NCI-H1694 treated with DMSO at 0.1 percent for 48 hours (cell line): ENCODE measurements at places on chromosomes 1 and 21.

GRCh38 chr1:161046605-161047228 lies 940 bp upstream of the USF1 start:
- peak; percentile 38 for DNase-seq

DNA sequence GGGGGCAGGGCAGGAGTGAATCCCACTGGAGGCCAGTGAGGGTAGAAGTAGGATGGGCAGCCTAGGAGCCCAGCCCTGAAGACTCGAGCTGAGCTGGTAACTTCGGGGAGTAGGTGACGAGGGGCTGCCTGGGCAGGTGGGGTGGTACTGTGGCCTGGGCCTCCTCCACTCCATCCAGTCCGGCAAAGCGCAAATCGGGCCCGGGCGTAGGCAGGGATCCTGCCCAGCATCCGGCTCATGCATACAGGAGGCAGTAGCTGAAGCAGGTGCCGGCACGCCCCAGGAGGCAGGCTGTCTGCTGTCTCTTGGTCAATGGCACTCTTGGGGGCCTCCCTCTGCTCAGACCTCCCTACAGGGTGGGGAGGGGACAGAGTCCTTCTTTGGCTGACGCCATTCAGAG lies 1.3 kb upstream of the TNFRSF25 start:
- DNase-seq = no peak

DNA sequence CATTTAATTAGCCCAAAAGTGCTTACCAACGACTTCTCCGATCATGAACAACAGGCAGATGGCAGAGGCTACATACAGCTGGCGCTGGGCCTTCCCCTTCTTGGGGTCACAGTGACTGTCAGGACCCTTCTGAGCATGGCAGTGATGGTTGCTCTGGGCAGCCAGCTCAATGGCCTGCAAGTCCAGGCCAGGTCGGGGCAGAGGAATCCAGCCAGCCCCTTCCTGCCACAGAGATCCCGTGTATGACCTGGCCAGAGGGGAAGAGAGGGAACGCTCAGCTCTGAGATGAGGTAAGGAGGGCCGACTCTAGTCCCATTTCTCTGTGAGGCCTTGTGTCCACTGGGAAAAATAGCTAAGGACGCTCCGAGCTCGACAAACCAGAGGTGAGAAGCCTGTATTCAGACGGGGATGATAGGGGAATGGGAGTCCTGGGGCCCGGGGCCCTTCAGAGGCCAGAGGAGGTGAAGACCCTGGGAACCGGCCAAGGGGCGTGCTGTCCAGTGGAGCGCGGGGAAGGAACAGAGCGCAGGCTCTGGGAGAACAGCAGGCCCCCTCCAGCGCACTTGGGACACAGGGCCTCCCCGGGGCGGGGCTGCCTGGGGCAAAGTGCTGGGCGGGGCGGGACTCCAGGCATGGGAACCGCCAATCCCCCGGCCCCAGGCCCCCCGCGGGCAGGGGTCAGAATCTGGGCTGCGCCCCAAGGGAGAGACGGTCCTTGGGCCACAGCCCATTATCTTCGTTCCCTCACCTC lies 772 bp downstream of the SLC30A2 start:
- DNase-seq = peak; percentile 10

DNA sequence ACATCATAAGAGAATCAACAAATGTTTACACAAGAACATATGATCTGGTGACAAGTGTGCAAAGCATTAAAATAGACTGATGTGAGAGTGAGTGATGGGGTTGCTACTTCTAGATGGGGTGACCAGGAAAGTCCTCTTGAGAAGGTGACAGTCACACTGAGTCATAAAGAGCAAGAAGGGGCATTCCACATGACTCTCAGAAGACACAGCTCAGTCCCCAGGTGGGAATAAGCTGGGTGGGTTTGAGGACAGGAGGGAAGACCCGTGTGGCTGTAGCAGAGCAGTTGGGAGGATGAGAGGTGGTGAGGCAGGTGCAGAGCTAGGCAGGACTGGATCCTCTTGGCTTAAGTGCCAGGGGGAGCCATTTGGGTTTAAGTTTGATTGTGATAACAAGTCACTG lies 53.1 kb downstream of the TNR start:
- no peak for DNase-seq

DNA sequence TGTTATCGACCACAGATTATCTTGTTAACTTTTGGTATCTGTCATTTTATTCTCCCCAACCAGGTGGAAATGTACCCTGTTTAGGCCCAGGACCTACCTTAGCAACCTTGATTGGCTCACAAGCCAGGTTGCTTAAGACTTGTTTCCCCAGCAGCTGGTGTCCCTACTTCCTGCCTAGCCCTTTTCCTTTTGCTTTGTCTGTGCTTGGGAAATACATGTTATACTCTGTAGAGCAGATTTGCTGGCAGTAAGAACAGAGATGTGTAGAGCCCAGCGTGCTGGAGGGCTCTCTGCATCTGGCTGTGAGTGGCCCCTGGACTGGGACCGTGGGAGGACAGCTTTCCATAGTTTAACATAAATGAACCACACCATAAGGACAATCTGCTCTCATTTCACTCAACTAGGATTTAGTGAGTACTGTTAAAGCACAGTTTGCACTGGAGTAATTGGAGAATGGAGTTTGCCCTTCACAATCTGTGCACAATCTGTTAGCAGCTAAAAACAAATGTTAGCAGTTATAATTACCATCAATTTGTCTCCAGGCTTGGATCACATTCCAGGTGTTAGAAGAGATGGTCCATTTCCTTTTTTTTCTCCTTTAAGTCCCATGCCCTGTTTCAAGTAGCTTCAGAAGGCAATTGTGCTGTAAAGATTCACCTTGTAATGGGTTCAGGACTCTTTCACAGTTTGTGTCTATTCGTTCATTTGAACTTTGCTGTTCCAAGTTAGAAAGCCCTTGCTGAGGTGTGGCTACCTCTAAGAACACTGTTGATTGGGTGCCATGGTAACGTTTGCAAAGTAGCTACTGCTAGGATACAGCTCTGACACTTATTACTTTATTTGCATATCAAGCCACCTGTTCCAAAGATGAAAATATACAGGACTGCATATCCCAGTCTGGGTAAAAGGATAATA lies at the start of gene APOBEC4:
Gene APOBEC4 (minus strand): TSS at position 770 of the 915 bp plus-strand sequence. CDS start 4,535 bp downstream, outside the sequence.
- peak; percentile 98 for DNase-seq

DNA sequence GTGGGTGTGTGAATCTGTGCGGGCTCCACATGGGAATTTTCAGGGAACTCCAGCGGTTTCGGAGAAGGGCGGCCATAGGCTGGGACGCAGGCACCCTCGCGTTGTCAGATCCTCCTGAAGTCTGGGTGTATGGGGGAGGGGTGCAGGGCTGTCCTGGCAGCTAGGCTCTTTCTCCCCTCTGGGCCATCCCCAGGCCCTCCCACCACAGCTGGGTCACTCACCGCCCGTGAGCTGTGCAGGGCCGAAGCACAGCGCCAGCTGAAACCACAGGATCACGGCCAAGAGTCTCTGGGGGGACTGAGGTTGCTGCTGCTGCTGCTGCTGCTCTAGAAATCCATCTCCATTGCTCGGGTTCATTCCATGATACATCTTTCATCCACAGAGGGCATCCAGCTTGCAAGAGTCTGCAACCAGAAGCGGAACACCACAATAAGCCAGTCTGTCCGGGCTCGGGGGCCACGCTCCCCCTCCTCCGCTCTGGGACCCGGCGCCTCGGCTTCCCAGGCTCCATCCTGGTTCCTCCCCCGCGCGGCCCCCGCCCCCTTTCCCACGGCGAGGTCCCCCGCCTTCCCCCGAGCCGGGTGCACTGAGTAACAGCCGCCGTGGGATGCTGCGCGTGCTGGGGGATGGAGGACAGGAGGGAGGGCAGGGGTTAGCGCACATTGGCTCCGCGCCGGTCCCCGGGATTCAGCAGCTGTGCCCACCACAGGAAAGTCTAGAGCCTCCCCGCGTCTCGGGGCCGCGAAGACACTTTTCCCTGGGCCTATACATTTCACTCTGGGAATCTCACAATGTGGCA lies 720 bp downstream of the SUSD4 start:
- peak; percentile 48 for DNase-seq

DNA sequence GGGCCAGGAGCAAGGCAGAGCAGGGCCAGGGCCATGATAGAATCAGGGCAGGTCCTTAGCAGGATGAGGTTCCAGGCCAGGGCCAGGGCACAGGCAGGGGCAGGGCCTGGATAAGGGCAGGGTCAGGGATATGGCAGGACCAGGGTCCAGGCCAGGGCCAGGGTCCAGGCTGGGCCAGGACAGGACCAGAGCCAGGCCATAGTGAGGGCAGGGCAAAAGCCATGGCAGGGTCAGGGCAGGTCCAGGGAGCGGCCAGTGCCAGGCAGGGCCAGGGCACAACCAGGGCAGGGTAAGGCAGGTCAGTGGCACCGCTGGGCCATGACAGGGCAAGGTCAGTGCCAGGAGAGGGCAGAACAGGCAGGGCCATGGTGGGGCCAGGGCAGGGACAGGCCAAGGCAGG lies 152.2 kb downstream of the LIPI start:
- no peak for DNase-seq

DNA sequence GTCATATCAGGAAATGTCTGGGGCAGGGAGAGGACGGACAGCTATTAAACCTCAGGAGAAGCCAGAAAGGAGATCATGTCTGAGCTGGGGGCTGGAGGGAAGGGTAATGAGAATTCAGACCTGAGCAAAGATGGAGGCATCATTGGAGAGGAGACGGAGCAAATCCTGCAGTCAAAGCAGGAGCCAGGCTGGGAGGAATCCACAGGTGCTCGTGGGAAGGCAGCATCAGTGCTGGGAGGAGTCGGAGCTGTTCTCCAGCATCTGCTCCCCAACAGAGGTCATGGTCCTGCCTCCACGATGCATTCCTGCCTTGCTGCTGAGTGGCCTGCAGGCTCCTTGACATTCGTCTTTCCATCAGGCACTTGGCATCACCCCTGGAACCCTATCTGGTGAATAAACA lies 148.3 kb upstream of the RAB4A start:
- no peak for DNase-seq

DNA sequence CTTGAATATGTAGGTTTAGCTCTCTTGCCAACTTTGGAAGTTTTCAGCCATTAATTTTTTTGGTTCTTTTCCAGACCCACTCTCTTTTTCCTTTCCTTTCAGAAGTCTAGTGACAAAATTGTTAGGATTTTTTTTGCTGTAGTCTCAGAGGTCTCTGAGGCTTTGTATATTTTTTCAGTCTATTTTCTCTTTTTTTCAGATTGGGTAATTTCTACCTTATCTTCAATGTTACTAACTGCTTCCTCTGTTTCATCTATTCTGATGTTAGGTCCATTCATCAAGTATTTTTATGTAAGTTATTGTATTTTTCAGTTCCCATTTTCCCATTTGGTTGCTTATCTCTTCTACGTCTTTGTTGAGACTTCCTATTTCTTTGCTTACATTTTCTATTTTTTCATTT lies 15.7 kb downstream of the RGS2 start:
- no peak for DNase-seq

GRCh38 chr1:17212009-17212408 lies 7.1 kb downstream of the PADI1 start:
- no peak for DNase-seq

DNA sequence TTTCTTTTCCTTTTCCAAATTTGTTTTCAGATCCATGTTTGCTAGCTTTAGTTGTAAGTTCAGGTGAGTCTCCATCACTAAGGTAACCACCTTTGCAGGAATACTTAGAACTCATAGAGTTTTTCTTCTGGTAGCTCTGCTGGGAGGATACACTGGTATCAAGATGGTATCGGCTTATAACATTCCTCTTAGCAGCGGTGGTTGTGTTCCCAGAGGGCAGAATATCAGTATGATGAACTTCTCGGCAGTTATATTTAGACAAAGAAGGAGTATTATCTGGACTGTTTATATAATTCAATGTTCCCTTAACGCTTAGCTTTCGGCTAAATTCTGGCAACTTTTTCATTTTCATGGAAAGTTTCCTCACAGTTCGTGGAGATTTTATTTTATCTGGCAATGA lies 18.1 kb downstream of the SYDE2 start:
- DNase-seq = no peak

- DNase-seq = no peak
Measured at GRCh38 chr21:21662776-21663175, 664.6 kb downstream of the NCAM2 start.
